ENCODE measurements at places on chromosomes 4 and X. TPM values are rescaled to one million over a fixed set of nuclear protein-coding genes. Genes with fewer than 3 reads are reported as not detected.
A peak's percentile ranks its signal among the peaks of the same experiment; 100 is the strongest.

DNA sequence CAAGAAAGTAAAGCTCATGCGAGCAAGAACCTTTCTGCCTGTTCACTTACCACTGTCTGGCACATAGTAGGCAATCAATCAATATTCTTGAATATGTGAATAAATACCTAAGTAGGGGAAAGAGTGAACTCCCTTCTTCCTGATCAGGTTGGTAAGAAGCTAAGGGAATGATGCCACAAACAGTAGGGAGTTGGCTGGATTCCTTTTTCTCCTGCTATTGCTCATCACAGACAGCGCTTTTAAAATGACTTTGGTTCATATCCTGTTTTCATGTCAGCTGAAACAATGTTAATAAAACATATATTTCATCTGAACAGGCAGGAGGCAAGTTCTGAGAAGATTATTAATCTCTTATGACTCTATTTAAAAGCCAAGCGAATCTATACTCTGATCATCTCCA lies 99.2 kb downstream of the NSUN7 start:
- no peak for DNase-seq

DNA sequence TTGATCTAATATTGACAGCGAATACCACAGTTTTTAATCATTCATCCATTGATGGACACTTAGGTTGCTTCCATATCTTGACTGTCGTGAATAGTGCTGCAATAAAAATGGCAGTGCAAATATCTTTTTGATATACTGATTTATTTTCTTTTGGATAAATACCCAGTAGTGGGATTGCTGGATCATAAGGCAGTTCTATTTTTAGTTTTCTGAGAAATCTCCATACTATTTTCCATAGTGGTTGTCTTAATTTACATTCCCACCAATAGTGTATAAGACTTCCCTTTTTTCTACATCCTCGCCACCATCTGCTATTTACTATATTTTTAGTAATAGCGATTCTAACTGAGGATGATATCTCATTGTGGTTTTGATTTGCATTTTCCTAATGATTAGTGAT lies 100.1 kb downstream of the SMARCA1 start:
- DNase-seq: no peak

DNA sequence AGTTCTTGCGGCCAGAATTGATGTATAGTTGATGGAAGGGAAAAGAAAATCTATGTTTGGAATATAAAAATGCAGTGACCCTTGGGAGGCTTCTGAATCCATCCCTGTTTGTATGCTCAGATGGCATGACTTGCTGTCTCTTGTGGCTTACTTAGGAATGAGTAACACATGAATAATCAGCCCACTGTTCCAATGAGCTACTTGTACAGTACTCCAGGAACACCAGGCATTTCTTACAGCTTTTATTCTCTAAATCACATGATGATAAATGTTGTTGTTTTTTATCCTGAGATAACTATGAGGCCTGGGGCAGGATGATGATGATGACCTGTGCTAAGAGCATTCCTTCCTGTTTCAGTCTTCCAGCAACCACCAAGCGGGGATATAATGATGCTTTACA lies 18.9 kb downstream of the TMPRSS11E start:
- no peak for DNase-seq

DNA sequence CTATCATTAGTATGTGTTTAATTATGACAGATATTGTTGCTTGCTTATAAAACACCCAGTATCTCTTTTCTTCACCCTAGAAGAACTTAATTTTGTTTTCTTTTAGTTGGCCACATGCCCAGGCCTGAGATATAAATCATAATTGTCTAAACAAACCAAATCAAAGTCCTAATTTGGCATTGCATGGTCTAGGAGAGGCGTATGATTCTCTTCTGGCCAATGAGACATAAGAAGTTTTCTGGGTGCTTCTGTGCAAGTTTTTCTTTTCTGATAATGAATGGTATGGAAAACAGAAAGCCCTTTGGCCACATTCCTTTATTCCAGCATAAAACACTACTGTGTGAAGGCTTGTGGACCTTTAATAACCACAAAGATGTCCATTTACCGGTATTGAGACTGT lies 192.9 kb upstream of the CTSO start:
- DNase-seq: no peak

GRCh38 chrX:107669261-107669660 lies 41.0 kb downstream of the PRPS1 start:
- DNase-seq: no peak

DNA sequence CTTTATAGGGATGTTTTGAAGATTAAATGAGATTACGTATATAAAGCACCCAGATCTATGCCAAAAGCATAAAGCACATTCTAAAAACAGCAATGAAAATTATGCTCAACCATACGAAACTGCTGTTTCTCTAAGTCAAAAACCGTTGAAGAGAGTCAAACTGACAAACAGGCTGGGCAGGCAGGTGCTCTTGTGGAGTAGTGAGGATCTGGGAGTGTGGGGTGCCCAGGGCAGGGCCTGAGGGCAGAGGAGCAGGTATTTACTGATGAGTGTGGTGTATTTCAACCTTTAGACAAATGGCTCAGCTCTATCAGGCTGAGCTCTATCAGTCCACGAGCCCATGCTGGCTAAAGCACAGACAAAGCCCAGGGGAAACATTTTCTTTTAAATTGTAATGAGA lies 40.4 kb downstream of the RELL1 start:
- DNase-seq: no peak

DNA sequence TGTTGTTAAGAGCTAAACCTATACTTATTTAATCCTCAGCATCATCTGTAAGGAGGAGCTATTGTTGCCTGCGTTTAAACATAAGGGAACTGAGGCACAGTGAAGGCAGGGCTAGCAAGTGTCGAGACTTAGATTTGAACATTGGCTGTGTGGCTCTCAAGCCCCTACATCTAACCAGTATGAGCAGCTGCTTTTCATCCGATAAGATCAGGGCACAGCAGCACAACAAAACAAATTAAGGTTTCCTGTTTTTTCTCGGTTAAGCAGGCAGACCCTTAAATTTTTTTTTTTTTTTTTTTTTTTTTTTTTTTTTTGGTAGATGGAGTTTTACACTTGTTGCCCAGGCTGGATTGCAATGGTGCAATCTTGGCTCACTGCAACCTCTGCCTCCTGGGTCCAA lies 35.6 kb downstream of the RAB40A start:
- DNase-seq: no peak

DNA sequence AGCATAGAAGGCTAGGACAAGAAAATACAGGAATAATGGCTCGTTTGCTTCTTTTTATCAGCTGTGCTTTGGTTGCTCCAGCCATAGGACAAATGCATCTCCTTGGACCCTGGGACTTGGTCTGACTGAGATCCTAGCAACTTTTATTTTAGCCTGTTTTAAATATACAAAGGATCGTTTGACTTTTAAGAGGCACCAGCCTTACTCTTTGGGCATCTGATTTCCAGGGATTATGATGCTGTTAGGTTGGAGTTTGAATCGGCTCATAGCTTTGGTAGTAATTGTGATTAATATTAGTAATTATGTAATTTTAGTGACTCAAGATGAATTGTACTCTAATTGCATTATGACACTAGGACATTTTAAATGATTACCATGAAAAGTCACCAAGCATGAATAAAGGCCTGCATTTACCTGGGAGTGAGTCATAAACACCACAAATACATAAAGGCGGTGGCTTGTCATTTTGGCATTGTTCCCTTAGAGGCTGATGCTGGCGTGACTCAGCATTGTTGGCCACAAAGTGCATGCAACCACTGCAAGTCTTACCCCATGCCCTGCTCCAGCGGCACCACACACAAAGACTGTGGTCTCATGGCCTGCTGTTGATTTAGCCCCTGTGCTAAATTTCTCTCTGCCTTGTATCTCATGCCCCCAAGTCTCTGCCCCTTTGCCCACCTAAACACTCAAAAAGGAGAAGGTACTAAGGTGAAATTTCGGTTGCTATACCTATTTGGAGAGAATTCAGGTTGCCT lies 12.4 kb downstream of the GPAT3 start:
- DNase-seq: peak; percentile 87

The CTAG1A gene
- not detected for total RNA-seq

The TCEAL7 gene
- 2.2 TPM for total RNA-seq

The ARMCX1 gene
- 44.0 TPM for total RNA-seq

The EVC2 gene
- total RNA-seq: 6.5 TPM

The PRICKLE3 gene
- total RNA-seq: 12.5 TPM

The AMER1 gene
- 8.9 TPM for total RNA-seq

The NLRP2B gene
- 0.16 TPM for total RNA-seq

The RRH gene
- total RNA-seq: not detected

The PNCK gene
- total RNA-seq: 63.0 TPM
